ENCODE measurements at places on chromosomes 4 and X.

- DNase-seq: no peak
Observed at GRCh38 chr4:42331914-42332368, 65.3 kb upstream of the SHISA3 start.

DNA sequence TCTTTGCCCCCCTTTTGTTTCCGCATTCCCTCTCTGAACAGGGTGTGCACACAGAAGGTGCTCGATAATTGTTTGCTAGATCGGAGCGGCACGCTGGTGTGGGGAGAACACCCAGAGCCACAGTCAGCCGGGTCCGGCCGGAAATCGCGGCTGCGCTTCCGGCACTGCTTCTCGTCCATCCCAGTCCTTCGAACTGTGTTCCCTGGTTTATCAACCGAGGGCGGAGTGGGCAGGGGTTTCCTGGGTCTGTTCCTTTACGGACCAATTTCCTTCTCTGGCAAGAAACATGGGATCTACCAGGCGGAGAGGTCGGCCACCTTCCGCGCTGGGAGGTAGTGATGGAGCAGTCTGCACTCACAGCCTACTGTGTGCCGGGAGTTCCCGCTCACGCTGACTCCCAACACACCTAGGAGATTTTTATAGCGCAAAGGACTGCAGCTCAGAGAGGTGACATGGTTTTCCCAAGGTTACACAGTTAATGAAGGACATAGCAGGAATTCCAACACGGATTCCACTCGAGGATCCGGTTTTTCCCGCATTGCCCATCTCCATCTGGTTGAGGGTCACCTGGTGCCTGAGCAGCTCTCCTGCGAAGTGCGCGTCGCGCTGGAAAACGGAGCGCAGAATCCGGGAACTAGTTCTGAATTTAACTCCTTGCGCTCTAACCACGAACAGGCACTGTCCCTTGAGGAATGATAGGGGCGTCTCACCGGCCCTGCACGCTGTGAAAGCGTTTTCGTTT, 6.8 kb downstream of the MSX1 start:
- DNase-seq: no peak

DNA sequence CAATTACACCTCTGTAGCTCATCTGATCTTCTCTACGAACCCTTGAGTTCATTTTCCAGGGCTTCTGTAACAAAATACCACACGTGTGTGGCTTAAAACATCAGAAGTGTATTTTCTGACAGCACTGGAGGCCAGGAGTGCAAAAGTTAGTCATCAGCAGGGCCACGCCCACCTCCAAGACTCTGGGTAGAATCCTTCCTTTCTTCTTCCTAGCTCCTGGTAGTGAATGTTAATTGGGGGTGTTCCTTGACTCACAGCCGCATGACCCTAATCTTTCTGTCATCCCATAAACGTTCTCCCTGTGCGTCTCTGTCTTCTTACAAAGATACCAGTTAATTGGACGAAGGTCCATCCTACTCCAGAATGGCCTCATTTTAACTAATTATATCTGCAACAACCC, 115.0 kb downstream of the TRIML1 start:
- no peak for DNase-seq

GRCh38 chr4:168569066-168569930, 72.4 kb downstream of the PALLD start:
- no peak for DNase-seq

GRCh38 chr4:186243331-186243730, 16.0 kb downstream of the KLKB1 start:
- no peak for DNase-seq

DNA sequence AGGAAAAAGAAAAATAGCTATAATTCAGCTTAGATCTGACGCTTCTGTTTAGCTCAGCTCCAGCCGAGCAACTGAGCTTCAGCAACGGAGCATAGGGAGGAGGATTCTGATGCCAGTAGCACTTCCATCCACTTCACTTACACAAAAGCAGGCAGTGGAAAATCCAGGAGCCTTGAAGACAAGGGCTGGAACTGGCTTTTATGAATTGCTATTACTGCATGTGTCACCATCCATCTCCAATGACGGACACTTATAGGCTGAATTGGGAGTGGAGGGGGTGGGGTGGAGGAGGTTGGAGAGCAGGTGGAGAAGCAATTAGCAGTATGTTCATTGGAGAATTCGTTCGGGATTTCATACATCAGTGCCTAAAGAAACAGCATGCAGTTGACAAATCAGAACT, 15.6 kb downstream of the ENOX2 start:
- DNase-seq: no peak

GRCh38 chr4:46124773-46125413, 1.0 kb upstream of the GABRG1 start:
- no peak for DNase-seq

- DNase-seq: no peak
Observed at GRCh38 chr4:167380964-167381363, 146.7 kb upstream of the SPOCK3 start.

GRCh38 chr4:78800965-78801364, 24.8 kb downstream of the BMP2K start:
- no peak for DNase-seq

- no peak for DNase-seq
Observed at GRCh38 chr4:105741548-105741947, 33.0 kb downstream of the GSTCD start.
